ENCODE measurements at places on chromosomes 7 and 10.

DNA sequence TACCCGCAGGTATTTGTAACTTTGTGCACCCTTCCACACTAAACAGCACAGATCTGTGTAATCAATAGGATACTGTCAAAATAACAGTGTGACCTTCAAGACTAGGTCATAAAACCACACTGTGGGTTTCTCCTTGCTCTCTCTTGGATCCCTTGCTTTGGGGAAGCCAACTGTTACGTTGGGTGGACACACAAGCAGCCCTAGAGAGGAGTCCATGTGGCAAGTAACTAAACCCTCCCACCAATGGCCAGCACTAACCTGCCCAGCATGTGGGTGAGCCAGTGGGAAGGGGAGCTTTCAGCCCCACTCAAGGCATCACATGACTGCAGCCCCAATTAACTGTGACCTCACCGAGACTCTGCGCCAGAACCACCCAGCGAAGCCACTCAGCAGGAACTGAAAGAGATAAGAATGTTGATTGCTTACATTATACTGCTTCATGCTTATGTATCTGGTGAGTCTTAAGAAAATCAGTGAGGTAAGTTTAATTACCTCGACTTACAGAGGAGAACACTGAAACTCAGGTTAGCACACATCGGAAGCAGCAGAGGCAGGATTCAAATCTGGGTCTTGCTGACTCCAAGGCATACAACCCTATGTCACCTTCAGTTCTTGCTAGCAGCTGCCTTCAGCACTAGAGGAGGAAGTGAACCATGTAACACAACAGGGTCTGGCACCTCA lies 9.4 kb upstream of the ZC3HAV1 start:
- no peak for DNase-seq

- no peak for DNase-seq
Observed at GRCh38 chr10:98150544-98150943, 16.1 kb downstream of the R3HCC1L start.

DNA sequence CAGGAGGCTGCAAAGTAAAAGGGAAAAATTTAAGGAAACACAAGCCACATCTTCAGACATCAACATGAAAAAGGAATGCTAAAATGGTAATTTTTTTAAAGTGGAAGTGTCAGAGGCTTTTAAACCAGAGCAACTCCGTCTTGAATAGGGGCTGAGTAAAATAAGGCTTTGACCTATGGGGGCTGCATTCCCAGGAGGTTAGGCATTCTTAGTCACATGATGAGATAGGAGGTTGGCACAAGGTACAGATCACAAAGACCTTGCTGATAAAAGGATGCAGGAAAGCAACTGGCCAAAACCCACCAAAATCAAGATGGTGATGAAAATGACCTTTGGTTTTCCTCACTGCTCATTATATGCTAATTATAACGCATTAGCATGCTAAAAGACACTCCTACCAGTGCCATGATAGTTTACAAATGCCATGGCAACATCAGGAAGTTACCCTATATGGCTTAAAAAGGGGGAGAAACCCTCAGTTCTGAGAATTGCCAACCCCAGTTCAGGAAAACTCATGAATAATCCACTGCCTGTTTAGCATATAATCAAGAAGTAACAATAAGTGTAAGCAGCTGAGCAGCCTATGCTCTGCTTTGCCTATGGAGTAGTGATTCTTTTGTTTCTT lies 128.3 kb downstream of the SKAP2 start:
- DNase-seq, result peak; percentile 16

DNA sequence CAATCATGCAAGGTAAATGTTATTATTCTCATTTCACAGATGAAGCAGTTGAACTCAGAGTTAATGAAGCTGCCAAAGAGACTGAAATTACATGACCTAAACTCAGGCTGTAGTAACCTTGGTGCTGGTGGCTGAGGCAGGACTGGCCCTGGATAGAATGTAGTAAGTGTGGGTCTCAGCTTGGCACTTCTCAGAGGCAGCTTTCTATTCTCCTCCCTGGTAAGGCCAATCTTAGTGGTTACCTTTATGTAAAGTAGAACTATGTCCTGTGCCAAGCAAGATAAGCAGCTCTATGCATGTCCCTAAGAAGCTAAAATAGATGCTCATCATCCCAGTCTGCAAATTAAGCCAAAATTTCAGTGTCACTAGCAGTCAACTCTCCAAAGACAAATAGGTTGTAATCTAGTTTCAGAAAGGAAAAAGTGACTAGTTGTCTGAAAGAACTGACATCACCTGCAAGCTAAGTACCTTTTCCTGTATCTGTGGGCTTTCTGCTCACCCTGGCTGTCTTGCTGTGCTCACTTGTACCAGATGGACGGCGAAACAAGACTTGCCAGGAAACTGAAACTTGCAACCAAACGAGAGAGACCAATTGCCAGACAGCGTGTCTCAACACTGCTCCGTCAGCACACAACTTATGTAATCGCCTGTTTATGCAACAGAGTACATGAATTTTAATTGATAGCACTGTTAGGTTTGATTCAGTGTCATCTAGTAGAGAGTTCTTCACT lies 43.7 kb downstream of the CH25H start:
- DNase-seq, result no peak

DNA sequence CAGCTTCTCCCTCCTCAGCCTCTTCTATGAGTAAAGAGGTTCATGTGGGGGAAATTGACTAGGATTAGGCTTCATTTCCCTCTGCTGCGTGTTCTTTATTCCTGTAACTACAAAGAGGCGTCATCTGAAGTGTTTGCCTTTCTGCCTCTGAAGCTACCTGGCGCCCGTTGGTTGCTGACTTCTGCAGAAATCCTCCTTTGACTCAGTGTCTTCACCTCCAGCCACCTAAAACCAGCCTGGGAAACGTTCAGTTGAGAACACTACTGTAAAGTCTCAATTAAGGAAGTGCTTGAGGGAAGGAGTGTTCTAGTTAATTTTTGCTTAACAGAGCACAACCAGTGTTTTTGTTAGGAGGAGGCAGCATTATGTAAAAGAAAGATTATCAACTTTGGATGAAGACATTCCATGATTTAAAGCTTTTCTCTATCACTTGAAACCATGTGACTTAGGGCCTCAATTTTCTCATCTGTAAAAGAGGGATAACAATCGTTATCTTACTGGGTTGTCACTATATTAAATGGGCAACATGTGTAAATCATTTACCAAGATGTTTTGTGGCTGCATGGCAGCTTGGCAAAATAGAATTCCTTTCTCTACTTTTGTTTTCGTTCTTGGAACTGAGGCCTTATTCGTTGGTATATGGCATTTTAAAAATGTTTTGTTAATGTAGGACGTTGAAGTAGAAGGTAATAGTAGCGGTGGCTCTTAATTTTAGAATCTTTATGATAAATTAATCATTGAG lies 642.9 kb downstream of the SDK1 start:
- DNase-seq, result no peak

GRCh38 chr7:70741666-70742065 lies 390.3 kb upstream of the GALNT17 start:
- no peak for DNase-seq

DNA sequence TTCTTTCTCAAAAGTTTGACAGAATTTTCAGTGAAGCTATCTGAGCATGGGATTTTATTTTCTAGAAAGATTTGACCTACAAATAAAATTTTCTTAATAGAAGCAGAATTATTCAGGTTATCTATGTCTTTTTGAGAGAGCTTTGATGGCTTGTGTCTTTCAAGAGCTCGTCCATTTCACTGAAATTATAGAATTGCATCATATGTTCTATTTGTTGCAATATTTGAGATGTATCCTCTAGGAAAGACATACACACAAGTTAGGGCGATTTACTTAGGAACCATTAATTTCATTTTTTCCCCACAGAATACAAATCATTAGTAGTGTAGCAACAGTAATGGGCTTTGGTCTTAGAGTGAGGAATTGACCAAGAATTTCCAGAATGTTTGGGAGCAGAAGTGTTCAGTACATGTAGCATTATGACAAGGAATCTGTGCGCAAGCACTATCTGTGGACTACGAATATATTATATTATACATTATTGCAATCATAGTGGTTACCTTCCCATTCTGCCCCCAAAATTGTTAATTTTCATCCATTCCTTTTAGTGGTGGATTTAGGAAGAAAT lies 12.8 kb upstream of the COL17A1 start:
- DNase-seq, result no peak

GRCh38 chr7:46363688-46364087 lies 442.6 kb upstream of the IGFBP3 start:
- peak; percentile 25 for DNase-seq

- no peak for DNase-seq
Observed at GRCh38 chr10:95935429-95935828, 27.7 kb downstream of the CC2D2B start.

GRCh38 chr7:105854498-105854897 lies 21.9 kb downstream of the ATXN7L1 start:
- DNase-seq, result no peak
